ENCODE measurements at places on chromosomes 2 and 18.

DNA sequence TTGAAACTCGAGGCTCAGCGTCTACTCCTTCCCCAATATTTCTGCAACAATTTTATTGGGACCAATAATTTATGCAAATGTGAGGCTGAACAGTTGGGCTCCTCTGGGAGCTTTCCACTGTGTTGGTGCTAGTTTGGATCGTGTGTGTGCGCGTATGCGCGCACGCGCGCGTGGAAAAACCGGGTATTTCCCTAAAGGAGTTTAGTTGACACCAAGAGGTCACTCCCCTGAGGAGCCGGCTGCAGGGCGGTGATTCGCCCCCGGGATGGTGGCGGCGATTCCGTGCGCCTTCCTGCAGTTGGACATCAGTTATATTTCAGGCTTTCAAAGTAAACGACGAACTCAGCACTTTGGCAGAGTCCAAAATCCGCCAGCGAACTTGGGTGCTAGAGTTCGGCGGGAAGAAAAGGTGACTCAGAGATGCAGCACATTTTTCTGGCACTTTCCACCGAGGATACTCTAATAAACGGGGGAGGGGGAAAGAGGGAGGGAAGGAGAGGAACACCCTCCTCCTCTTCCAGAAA is 186.5 kb upstream of the FANCL start:
- DNase-seq, result peak; percentile 24

DNA sequence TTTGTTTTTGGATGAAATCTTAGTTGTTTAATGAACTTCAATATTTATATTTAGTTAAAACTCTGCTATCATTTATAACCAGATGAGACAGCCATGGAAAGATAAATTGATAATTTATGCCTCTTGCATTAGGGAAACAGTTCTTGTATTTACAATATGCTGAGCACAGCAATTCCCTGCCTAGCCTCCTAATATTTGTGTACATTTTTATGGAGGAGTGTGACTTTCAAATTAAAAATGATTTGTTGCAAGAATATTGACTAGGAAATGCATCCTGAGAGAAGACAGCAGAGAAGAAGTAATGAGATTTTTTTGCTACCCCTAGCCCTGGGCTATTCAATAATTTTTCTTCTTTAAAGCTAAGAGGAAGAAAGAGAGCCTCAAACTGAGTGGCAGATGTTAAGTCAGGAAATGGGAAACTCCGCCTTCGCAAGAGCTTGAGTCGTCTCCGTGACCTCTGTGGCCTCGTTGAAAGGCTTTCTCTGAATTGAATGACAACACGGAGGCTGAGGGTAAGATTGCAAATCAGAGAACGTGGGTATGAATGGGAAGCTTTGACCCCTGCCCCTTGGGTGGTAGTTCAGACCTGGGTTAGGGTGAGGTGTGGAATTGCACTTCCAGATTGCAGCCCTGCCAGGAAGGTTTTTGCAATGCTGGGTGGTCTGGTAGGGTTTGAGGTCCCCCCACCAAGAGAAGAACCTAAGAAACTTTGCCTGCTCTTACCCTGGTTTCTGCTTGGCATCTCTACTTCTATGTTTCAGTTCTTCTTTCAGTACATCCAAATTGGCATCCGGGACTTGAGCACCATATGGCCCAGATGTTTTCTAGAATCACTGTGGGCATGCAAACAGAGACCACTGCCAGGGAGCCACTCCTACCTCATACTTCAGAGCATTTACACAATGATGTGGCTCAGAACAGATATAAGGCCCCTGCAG is 210.3 kb upstream of the RBMS1 start:
- DNase-seq, result peak; percentile 85

- no peak for DNase-seq
These were observed 15.3 kb upstream of the SPR start for GRCh38 chr2:72871880-72872279.

DNA sequence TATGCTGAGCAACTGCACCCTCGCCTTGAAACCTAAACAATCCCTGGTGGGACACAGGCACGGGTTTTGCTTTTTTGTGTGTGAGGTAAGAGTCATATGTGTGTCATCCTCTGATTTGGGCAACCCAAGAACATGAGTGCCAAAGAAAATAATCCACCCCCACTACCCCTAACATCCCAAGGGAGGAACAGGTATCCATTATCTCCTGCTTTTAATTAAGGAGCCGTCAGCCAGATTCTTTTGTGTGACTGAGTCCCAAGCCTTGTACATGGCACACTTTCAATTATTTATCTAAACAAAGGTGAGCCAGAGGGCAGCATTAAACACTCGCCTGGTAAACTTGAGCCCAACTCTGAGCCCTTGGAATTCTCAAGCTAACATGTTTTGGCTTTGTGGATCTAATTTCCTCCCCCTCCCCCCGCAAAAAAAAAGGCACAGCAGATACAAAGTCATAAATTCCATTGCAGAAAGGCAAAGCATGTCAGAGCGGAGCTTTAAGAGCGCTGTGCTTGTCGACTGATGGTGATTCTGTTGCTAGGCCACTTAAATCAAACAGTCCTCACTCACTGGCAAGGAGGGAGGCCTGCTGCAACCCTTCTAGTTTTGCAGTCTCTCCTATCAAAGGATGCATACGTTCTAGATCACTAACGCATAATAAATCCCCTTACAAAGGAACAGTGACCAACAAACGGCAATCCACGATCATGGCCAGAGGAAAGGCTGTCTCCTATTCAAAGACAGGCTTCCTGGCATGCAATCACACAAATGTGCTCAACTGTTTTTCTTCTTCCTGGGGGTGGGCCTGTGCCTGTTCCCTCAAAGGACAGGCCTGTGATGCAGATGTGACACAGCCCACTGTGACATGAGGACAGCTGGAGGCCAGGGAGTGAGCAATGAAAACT is 143.5 kb upstream of the LMAN1 start:
- DNase-seq, result no peak

DNA sequence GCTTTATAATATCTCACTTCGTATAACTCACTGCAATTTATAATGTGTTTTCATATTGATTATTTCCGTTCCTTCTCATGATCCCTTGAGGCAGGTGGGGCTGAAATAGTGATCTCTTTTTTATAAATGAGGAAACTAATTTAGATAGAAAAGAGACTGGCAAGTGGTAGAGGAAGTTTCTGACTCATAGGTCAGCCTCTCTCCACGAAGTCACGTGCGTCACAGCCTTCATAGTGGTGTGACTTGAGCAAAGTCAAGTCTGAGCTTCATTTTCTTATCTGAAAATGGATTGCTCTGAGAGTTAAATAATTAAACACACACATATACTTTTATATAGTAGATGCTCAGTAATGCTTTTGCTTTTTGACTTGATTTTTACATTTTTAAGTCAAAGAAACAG is 19.9 kb downstream of the ABCG5 start:
- peak; percentile 75 for DNase-seq

DNA sequence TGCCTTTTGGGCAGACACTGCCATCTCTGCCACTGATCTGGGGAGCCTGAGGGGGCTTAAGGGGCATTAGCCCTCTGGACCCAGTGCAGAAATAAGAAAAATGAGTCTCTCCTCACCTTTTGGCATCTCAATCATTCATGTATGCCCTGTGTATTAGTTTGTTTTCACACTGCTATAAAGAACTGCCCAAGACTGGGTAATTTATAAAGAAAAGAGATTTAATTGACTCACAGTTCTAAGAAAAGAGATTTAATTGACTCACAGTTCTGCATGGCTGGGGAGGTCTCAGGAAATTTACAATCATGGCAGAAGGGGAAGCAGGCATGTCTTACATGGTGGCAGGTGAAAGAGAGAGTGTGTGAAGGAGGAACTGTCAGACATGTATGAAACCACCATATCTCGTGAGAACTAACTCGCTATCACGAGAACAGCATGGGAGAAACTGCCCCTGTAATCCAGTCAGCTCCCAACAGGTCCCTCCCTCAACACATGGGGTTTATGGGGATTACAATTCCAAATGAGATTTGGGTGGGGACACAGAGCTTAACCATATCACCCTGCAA is 21.5 kb downstream of the GKN2 start:
- DNase-seq, result no peak

DNA sequence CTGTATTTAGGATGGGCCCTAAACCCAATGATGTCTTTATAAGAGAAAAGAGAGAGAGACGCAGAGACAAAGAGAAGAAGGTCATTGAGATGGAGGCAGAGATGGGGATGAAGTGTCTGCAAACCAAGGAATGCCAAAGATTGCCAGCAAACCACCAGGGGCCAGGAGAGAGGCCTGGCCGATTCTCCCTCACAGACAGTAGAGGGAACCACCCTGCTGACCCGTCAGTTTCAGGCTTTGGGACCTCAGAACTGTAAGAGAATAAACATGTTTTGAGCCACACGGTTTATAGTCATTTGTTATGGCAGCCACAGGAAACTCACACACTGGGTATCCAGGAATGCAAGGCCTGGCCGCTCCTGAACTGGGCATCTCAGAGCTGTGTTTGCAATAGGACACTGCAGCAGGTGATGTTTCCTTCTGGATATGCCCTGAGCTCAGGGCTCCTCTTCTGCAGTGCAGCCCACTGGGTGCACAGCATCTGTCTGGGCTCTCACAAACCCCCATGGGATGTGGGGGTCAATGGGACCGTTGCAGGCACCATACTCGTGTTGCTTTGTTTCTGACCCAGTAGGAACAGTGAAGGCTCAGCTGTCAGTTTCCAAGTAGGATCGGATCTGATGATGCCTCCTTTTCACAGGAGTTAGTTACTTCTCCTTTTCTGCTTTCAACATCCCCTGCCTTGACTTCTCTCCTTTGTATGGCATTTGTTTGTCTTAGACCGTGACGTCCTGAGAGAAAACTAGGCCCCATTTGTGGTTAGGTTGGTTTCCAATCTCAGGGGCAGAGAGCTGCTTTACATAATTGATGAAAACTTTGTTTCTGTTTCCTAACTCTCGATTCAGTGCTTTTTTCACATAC is 20.8 kb downstream of the PTPN18 start:
- peak; percentile 41 for DNase-seq

- DNase-seq, result peak; percentile 66
These were observed 78.0 kb downstream of the TMEM182 start for GRCh38 chr2:102839668-102840388.

DNA sequence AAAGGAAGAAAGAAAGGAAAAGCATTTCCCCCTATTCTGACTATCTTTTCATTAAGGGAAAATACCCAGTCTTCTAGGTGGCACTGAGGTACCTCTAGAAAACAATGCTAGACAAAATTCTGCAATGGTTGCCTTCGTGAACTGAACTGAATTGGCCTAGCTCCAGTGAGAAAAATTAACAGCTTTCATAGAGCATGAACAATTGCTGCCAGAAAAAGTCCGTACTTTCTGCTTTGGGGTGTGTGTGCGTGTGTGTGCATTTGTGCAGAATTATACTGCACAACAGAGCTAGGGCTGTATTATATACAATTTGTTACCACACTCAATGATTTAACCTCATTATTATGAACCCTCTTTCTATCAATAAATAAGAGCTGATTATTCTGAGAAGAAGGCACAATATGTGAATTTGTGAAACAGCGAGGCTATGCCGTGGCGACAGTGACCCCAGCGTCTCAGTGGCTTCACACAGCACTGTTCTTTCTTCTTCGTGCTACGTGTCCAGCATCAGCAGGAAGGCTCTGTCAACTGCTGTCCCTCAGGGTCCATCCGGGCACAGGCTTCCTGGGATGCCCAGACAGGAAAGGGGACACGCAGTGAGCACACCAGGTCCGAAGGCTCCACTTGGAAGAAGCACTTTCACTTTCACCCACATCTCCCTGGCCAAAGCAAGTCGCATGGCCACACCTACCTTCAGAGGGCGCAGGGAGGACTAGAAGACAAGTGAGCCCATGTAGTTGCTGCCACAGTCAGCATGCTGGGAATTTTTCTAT is 47.5 kb downstream of the PTGR3 start:
- peak; percentile 65 for DNase-seq

- no peak for DNase-seq
These were observed 33.5 kb downstream of the MGAT5 start for GRCh38 chr2:134287323-134287722.

DNA sequence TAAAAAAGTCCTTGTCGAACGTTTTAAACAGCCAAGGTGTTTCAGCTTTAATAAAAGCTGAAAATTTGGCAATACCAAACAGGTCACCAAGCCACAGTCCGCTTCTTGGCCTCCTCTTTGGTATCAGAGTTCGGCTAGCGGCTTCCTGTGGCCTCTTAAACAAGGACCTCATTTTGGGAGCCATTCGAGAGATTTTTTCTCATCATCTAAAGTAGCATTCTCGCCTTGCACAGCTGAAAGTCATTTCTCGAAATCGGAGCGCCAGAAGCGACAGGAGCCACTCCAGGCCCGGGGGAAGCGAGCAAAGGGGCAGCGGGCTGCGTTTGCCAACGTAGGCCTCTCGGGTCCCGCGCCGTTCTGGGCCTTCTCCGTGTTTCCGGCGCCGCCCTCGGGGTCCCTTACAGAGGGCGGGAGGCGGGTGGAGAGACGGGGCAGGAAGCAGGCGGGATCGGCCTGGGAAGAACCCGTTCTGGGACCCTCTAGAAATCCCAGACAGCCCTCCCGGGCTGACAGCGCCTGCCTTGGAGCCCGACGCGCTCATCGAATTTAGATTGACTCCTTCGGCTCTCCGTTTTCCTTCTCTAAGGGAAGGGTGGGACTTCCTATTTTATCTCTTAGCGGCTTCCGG is 522 bp upstream of the ZNF407 start:
- peak; percentile 87 for DNase-seq

GRCh38 chr2:25402477-25402876 is 60.8 kb upstream of the DNMT3A start:
- no peak for DNase-seq

- no peak for DNase-seq
These were observed 456.6 kb upstream of the REG3G start for GRCh38 chr2:78568782-78569373.

DNA sequence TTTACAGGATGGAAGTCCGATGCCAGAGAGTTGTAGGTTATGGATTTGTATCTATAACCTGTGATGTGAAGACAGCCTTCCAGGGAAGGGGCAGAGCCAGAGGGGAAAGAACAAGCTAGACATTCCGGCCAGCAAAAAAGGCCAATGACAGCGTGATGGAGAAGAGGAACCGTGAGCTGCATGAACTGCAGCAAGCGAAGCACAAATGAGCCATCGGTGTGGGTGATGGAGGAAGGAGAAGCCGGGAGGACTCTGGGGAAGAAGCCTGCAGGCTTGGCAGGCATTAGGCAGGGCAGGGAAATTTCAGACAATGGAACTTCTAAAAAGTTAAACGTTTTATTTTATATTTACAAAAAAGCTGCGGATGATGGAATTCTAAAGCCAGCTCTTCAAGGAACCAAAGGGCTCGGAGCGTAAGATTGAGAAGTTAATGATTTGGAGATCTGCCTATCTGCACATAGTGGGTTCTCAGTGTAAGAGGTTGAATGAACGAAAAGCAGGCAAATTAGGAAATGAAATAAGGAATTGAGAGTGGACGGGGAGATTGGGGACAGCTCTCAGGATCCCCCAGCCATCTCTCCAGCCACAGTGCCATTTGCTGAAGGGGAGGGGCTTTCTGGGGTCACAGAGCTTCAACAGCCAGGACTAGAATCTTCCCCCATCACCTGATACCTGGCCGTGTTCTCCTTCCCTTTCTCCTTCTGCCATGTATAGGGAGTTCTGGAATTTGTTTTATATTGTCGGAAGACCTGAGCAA is 28.4 kb downstream of the NGEF start:
- DNase-seq, result peak; percentile 50

DNA sequence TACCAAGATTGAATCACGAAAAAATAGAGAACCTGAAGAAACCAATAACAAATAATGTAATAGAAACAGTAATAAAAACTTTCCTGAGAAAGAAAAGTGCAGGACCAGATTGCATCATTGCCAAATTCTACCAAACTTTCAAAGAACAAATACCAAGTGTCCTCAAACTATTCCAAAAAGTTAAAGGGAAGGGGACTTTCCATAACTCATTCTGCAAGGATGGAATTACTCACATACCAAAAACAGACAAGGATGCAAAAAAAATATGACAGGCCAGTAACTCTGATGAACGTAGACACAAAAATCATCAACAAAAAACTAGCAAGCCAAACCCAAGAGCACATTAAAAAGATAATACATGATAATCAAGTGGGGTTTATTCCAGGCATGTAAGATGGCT is 172.3 kb upstream of the SLC35G4 start:
- DNase-seq, result no peak
